ENCODE measurements at places on chromosomes 5 and 9. TPM values are rescaled to one million over a fixed set of nuclear protein-coding genes. Genes with fewer than 3 reads are reported as not detected.

- DNase-seq: no peak
Measured at GRCh38 chr5:42483472-42484154, 60.4 kb downstream of the GHR start.

- DNase-seq: no peak
Measured at GRCh38 chr5:14173377-14174229, 30.5 kb downstream of the TRIO start.

DNA sequence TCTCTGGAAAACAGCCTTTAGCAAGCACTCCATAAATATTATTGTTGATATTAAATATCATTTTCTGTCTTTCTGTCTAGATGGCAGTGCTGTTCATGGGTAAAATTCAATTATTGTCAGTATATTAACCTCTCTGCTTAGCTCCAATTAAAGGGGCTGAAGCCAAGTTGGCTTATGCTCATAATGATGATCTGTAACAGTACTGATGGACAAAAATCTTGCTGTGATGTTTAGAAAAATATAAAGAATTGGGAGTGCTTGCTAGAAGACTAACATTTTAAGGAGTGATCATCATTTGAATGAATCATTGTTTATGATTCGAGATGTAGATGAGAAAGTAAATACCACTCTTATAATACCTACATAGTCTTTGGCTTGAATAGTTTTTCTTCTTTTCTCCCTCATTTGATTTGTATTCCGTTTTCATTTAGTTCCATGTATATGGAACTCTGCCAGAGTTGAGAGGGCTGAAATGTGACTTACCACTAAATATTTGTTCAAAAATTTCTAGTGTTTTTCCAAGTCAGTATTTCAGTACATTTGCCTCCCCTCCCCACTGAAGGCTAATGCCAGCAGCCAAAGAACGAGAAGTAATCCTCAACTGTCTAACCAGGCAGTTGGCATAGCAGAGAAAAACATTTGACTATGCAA, 538.3 kb downstream of the CSNK1G3 start:
- no peak for DNase-seq

GRCh38 chr9:123865226-123866000, 64.5 kb downstream of the DENND1A start:
- DNase-seq: no peak

DNA sequence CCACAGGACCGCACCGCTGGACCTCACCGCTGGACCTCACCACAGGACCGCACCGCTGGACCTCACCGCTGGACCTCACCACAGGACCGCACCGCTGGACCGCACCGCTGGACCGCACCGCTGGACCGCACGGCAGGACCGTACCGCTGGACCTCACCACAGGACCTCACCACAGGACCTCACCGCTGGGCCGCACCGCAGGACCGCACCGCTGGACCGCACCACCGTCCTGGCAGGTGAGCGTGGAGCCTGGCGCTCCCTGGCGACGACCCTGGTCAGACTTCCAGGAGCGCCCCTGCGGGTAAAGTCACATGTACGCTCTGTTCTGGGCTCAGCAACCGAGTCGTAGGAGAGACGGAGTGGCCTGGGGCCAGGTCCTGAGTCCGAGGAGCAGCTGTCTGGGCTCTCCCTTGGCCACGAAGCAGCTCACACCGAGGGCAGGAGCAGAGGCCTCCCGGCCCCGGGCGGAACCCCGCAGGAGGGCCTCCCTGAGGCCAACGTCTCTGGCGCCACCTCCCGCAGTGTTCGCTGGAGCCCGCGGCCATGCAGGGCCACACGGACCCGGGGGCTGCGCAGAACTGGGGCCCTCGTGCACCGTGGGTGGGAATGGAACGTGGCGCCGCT, 30.5 kb downstream of the MRPL36 start:
- no peak for DNase-seq

DNA sequence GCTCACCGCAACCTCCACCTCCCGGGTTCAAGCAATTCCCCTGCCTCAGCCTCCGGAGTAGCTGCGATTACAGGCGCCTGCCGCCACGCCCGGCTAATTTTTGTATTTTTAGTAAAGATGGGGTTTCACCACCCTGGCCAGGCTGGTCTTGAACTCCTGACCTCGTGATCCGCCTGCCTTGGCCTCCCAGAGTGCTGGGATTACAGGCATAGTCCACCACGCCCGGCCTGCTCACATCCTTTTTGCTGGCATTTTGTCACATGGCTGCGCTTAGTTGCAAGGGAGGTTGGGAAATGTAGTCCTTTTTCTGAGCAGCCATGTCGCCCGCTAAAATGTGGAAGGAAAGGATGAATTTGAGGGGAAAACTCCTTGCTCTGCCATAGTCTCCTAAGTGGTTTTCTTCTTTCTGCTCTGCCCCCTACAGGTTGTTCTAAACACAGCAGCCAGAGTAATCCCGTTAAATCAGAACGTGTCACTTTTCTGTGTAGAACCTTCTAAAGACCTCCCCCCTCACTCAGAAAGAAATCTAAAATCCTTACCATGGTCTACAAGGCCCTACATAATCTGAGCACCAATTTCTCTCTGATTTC, 57.8 kb upstream of the HSPA9 start:
- DNase-seq: no peak

- DNase-seq: no peak
Measured at GRCh38 chr5:18605186-18605585, 970.9 kb downstream of the TAF11L14 start.

DNA sequence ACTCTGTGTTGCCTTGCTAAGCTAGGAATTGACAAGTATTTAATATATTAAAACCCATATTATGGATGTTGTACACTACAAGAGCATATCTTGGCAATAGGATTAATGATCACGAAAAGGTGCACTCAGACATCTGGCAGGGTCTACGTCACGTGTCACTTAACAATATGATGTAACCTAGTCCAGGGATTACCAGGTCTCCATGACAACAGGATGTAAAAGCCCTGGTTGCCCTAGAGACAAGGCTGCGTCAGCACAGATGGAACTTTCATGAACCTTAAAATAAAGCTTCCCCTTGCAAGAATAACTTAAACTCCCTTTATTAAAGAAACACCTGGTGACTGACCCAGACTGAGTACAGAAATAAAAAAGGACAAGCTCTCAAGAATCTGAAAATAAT, 717.8 kb downstream of the CDH18 start:
- DNase-seq: no peak

DNA sequence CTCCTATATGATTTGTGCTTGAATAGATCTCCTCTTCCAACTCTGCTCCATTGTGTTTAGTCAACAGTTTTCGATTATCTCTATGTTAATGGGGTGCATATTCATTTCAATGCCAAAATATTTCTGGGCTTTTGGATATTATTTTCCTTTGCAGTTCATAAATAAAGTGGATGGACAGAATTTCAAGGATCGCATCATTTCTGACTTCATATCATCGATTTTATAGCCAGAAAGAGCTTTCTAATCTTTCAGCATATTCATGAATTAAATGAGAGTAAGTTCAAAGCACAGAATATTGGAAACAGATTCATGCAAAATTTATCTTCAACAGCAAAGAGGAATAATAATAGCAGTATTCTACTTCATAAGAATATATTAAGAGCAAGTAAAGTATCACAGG, 60.0 kb upstream of the MINAR2 start:
- DNase-seq: no peak

DNA sequence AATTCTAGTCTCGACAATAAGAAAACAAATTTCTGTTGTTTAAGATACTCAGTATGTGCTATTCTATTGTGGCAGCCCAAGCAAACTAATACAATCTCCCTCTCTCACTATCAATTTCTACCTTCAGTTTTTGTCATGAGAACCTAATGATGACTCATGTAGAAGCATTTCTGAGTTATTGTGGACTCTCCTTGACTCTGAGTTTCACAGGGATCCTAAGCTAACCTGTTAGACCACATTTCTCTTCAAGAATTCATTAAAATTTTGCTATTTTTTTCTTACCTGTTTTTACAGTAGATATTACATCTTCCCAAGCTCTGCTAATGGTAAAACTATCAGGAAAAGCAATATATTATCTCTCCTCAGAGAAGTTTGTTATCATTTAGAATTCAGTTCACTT, 599.1 kb upstream of the TYRP1 start:
- DNase-seq: no peak

GRCh38 chr9:111016426-111017045, 21.7 kb downstream of the LPAR1 start:
- DNase-seq: no peak

DNA sequence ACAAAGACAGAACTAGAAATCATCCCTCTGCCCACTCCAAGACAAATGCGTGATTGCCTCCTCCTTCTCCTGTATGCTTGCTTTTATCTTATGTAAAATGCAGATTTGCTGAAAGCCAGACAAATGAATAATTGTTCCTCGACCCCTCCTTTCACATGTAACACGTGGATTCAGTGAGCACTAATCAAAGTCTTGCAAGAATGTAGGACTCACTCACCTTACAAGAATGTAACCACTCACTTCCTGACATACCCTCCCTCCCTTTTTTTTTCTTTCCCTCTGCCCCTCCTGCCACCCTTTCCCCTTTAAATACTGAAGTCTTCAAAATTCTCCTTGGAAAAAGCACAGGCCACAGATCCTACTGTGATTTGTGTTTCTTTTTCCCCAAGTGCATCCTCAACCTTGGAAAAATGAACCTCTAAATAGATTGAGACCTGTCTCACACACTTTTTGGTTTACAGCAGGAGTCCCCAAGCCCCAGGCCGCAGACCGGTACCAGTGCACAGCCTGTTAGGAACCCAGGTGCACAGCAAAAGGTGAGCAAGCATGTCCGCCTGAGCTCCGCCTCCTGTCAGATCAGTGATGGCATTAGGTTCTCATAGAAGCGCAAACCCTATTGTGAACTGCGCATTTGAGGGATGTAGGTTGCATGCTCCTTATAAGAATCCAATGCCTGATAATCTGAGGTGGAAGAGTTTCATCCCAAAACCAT, 29.4 kb upstream of the HSD17B3 start:
- DNase-seq: no peak

GRCh38 chr9:96006961-96007360, 131.5 kb downstream of the ERCC6L2 start:
- DNase-seq: no peak

GRCh38 chr9:123251741-123252140, 16.6 kb downstream of the STRBP start:
- no peak for DNase-seq

DNA sequence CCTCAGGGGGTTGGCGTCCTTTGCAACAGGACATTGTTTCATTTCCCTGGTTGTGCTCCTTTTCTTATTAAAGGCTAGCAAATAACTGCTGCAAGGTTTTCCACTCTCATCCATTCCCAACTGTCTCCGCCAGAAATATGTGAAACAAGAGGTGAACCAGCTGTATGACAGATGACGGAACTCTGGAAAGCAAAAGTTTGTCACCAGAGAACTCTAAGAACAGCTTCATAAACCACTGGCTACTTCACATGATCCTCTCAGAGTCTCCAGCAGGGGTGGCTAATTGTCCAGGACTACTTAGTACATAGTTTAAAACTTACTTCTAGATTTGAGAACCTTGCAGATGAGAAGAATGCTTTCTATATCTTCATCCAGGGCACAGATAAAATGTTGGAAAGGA, 195.9 kb upstream of the RAD23B start:
- no peak for DNase-seq

DNA sequence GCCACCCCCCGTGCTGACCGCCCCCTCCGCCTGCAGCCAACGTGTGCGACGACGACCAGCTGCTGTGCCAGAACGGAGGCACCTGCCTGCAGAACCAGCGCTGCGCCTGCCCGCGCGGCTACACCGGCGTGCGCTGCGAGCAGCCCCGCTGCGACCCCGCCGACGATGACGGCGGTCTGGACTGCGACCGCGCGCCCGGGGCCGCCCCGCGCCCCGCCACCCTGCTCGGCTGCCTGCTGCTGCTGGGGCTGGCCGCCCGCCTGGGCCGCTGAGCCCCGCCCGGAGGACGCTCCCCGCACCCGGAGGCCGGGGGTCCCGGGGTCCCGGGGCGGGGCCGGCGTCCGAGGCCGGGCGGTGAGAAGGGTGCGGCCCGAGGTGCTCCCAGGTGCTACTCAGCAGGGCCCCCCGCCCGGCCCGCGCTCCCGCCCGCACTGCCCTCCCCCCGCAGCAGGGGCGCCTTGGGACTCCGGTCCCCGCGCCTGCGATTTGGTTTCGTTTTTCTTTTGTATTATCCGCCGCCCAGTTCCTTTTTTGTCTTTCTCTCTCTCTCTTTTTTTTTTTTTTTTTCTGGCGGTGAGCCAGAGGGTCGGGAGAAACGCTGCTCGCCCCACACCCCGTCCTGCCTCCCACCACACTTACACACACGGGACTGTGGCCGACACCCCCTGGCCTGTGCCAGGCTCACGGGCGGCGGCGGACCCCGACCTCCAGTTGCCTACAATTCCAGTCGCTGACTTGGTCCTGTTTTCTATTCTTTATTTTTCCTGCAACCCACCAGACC, 80.2 kb downstream of the NTNG2 start:
- DNase-seq: peak; percentile 55

DNA sequence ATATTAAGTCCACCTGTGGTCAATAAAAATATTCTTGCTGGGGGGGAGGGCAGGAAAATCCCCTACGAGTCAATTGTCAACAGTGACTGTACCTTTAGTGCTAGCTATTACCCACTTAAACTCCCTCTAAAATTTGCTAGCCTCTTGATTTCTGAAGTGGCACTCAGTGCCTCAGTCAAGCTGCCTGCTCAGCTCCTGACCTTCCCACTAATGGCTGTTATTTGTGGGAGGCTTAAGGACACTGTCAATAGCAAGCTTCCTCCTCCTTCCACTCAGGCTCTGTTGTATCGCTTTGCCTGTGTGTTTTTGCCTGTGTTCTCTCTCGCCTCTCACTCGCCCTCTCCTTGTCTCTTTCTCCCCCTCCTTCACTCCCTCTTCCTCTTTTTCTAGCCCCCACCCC, 140.8 kb downstream of the BNC2 start:
- DNase-seq: no peak

- no peak for DNase-seq
Measured at GRCh38 chr5:134536876-134537275, 11.4 kb downstream of the JADE2 start.

DNA sequence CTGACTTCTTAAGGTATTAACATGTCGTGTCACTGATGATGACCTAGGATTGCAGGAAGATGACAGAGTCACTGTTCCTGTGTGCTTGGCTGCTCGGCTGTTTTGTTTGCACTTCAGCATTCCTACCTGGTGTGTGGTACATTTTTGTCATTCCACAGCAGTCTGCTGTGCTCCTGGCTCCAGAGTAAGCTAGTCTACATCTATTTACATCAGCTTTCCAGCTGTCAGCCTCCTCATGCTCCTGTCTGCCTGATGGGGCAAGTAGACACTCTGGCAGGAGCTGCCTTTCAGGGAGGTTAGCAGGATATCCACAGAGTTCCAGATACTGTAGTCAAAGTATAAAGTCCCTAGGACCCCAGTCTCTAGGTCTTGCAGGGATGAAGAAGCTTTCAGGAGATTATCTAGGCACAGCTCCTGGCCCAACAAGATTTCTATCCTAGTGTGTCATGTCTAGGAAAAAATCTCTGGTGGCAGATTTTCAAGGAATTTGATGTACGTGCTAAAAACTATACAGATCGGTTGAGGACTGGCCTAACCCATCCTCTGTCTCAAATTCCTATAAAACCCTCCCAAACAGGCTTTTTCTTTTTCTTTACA, 28.4 kb downstream of the RUSC2 start:
- DNase-seq: no peak

CD274 gene
- polyA plus RNA-seq: 7.9 TPM

ZFAND5 gene
- 80.4 TPM for polyA plus RNA-seq

CCL21 gene
- polyA plus RNA-seq: not detected

DMRT3 gene
- polyA plus RNA-seq: not detected

PPP3R2 gene
- not detected for polyA plus RNA-seq

SH3TC2 gene
- not detected for polyA plus RNA-seq

PLGRKT gene
- polyA plus RNA-seq: 44.3 TPM

ADAMTSL1 gene
- polyA plus RNA-seq: not detected

LTC4S gene
- 9.4 TPM for polyA plus RNA-seq

CENPK gene
- 6.7 TPM for polyA plus RNA-seq

FOXD4L4 gene
- not detected for polyA plus RNA-seq

MYORG gene
- polyA plus RNA-seq: 0.09 TPM

SLC28A3 gene
- polyA plus RNA-seq: not detected

PAEP gene
- not detected for polyA plus RNA-seq

All from CD4-positive, alpha-beta memory T cell (primary cell).